ENCODE measurements at places on chromosomes 12 and 14.

GRCh38 chr12:45907955-45908354 is 82.4 kb downstream of the SCAF11 start:
- no peak for DNase-seq

- no peak for DNase-seq
Observed at GRCh38 chr12:115932066-115932465, 345.4 kb downstream of the MED13L start.

DNA sequence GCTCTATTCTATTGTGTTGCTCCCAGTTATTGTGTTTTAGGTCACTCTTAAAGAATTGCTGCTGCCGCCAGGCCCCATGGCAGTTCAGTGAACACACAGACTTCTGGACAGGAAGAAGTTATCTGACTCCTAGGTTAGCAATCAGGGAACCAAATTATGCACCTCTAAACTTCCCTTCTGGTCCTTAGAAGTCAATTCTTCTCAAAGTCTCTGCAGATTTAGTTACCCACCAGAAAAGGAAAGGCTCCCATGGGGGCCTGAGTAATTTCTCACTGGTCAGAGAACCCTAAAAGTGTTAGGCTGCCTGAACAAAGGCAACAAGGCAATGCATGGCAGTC is 10.0 kb downstream of the EMP1 start:
- DNase-seq, result no peak

- no peak for DNase-seq
Observed at GRCh38 chr12:130394906-130395305, 57.2 kb downstream of the PIWIL1 start.

DNA sequence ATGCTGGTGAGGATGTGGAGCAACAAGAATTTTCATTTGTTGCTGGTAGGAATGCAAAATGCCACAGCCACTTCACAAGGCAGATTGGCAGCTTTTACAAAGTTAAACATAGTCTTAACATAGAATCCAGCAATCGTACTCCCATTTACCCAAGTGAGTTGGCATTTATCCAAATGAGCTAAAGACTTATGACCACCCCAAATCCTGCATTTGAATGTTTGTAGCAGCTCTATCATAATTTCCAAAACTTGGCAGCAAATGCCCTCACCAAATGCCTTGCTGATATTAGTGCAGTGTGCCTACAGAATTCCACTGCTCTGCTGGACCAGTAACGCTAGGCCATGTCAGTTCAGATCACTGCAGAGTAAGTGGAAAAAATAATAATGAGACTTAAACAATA is 120.7 kb upstream of the AMIGO2 start:
- no peak for DNase-seq

- DNase-seq, result no peak
Observed at GRCh38 chr14:93212432-93212831, 5.4 kb downstream of the UBR7 start.

DNA sequence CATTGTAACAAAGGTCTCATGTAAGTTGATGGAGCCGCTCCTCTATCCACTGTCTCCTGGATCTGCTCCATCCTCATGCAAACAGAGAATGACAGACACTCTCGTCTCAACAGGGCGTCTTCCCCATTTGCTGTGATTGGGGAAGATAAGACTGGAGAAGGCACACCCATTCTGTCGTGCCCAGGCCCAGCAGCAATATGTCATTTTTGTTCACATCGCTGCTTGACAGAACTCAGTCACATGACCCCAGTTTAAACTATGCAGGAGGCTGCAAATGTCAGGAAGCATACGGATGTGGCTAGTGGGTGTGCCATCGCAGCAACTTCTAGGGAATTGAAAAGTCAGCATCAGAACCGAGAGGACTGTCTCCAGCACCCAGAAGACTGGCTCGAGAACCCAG is 290.5 kb downstream of the TMEM132D start:
- no peak for DNase-seq

DNA sequence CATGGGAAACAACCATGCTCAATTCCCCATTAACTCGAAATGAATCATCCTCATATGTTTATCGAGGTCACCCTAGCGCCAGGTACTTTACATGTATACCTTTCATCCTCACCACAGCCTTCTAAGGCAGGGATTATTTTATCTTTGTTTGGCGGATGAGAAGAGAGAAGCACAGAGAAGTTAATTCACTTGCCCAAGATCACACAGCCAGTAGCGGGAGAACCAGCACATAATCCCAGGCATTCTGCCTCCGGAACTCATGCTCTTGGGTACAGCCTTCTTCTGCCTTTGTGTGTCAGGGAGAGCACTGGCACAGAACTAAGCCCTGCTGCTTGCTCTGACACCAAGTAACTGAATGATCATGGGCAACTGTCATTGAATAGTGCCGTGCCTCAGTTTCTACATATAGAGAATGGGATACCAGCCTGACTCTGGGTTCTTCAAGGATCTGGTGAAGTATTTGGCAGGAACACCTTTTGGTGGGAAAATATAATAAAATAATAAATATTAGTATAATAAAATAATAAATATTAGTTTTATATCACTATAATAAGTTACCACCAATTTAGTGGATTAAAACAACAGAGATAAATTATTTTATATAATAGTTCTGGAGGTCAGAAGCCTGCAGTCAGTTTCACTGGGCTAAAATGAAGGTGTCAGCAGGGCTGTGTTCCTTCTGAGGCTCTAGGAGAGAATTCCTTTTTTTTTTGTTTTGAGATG is 220.9 kb downstream of the AACS start:
- DNase-seq, result no peak

DNA sequence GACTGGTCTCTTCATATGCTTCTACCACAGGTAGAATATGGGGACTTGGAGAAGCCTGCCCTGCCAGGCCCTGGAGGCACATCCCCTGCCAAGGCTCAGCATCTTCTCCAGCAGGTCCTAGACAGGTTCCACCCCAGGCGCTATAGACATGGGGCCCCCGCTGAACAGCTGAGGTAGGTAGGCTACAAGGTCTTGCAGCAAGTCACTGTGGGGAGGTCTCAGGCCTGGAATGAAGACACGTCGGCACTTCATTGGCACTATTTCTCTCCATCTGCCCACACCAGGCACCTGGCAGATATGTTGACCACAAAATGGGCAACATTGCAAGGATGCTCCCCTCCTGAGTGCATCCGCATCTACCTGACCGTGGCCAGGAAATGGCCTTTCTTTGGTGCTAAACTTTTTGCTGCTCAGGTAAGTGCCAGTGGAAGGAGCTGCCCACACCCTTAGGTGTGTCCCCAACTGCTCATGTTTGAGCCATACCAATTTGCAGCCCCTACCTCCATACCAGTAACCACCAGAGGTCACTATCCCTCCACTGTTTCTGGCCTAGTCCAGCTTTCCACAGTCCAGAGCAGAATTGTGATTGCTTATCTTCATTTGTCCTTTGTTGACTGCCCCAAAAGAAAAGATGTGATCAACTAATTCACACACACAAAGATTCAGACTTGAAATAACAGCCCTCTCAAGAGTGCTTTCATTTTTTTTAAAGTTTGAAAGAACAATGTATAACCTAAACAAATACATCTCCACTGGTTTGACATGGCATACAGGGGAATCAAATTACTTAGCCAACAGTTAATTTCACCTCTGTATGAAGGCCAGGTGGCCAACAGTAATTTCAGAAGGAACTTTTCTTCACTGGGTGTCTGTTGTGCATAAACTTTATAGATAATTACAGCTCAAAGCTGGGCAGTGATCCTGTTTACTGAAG is 16.1 kb downstream of the PIGH start:
- no peak for DNase-seq

- DNase-seq, result no peak
Observed at GRCh38 chr12:102675672-102676071, 195.3 kb upstream of the IGF1 start.

- DNase-seq, result no peak
Observed at GRCh38 chr12:51706206-51706605, 115.2 kb downstream of the SCN8A start.

Data from NCI-H2107 (cell line).